ENCODE measurements at places on chromosomes 1 and 21.

GRCh38 chr21:15626031-15626430, 103.8 kb upstream of the USP25 start:
- DNase-seq: no peak

DNA sequence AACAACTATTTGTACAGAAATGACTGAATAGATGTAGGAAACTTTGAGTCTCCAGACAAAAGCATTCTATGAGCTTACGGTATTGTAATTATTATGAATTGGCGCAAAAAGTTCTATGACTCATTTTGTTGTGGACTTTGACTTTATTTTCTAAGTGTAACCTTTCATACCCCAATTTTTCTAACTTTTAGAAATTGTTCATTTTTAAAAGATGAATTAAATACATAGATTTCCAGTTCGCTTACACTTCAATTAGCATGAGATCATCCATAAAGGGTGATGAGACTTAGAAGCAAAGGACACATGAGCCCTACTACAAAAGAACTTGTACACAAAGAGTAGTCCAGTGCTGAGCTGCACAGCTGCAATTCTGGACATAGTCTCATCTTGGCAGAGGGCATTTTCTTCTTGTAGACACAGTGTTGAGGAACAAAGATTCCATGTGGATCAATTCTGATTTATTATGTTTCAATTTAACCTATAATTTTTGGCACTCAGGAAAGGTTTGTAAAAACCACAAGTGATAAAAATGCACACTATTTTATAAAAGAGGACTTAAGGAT, 431.1 kb downstream of the LRRIQ3 start:
- no peak for DNase-seq

- DNase-seq: no peak
These were observed 1351.6 kb downstream of the AMY1C start for GRCh38 chr1:105101261-105101660.

DNA sequence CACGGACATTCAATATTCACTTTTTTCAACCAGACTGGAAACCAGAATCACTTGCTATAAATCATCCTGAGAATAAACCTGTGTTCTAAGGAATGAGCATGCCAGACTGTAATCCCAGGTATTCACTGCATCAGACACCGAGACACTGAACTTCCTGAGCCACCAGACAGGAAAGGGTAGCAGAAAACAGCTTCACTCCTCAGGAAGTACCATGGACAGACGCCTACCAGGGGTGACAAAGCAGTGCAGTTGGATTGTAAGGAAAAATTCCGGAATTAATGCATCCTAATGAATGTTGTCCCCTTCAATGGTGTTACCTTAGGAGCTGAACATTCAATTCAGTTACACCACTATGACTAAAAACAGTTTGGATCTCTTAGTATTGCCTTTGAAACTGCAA, 156.1 kb downstream of the PIGK start:
- DNase-seq: peak; percentile 12

DNA sequence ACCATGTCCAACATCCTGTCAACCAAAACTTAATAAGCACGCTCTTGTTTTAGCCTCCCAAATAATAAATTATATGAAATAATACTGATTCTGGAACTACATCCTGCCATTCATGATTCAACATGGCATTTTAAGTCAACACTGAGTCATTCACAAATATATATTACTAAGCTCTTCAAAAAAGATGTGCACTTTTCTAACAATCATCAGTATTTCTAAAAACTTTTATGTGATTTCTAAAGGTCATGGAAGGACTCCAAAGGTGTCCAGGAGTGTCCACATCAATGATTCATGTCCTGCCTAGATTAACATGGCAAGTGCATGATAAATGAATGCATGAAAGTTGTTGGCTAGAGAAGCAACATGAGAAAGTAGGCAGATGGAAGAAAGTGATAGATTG, 51.6 kb downstream of the NEGR1 start:
- peak; percentile 96 for DNase-seq

DNA sequence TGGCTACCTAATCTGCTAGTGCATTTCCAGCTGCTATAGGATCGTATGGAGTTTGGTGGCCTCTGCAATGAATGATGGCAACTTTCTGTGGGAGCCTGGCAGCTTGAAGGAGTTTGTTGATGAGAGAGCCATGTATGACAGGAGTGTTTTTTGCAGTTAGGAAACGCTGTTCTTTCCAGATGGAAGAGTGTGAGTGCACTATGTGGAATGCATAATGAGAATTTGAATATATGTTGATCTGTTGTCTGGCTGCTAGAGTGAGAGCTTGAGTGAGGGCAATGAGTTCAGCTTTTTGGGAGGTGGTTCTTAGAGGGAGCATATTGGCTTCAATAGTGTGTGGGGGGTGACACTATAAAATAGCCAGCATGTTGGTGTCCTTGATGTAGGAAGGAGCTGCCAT, 51.0 kb upstream of the APOBEC4 start:
- no peak for DNase-seq

DNA sequence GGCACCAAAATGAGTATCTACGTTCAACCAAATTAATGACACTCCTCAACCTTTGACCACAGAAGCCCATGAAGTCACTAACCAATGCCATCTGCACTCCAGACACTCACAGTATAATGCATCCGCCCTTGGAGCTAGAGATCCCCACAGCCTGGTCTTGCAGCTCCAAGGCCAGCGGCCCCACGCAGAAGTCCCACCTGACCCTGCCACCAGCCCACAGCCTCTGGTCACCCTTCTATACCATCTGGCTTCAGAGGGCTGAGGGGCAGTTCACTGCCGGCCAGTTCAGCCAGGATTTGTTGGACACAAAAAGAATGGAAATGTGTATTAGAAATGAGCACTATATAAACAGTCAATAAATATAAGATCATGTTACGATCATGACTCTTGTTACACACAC, 211.2 kb downstream of the RRAGC start:
- DNase-seq: no peak
